Stimulated activated CD4-positive, alpha-beta T cell treated with anti-CD3 and anti-CD28 coated beads, Interleukin-12 subunit alpha, Interleukin-12 subunit beta, amount 100 ng/mL, for 24 hours (primary cell): ENCODE measurements at places on chromosomes 2 and 18.

DNA sequence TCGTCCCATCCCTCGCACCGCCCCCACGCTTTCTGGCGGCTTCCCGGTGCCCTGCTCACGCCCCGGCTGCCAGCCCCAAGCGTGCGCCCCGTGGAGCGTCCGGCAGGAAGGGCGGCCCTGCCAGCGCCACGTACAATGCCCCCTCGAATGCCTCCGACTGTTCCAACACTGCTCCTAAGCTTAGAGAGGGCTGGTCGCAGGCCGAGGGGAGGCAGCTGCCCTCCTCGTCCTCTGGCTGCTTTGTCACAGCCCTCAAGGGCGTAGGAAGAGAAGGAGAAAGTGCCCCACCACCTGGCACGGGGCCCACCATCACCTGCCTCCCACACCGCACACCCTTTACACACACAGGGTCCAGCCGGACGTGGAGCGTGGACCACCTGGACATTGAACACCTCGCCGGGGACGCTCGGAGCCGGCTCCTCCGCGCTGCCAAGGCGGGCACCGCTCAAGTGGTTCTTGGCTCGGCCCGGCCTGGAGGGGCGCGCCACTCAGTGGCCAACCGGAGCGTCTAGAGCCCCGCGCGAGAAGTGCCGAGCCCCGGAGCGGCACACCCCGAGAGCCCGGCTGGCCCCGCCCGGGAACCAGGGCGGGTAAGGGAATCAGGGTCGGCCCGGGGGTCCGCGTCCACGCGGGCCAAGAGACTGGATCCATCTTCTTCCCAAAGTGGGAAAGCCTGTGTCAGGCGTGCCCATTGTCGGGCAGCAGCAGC, 830 bp downstream of the DNER start:
- DNase-seq: no peak

DNA sequence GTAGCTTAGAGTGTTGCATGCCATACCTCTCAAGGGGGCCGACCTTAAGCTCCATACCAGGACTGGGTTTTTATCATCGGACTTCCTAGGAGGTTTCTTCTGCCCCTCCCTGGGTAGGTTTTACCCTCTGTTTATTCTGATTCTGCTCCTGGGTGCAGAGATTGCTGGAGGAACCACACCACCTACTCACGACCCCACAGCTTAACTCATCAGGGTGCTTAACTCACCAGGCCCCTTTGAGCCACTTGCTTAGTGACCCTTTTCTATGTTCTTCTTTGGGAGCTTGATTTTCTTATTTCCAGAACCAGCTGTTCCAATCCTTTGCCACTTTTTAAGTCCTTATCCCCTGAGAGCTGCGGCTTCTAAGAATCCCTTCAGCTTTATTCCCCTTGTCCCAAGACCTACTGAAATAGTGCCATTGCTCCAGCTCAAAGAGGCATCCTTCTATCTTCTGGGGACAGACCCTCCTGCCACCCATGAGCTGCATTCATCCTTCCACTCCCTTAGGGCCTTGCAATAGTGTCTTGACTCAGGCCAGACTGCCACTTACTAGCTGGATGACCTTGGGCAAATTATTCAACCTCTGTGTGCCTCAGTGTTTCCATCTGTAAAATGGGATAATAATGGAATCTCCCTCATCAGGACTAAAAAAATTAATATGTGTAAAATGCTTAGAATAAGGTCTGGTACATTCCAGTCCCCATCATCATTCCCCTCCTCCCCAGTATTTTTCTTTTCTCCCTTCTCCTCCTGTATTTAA, 5.8 kb downstream of the OXER1 start:
- DNase-seq: no peak

DNA sequence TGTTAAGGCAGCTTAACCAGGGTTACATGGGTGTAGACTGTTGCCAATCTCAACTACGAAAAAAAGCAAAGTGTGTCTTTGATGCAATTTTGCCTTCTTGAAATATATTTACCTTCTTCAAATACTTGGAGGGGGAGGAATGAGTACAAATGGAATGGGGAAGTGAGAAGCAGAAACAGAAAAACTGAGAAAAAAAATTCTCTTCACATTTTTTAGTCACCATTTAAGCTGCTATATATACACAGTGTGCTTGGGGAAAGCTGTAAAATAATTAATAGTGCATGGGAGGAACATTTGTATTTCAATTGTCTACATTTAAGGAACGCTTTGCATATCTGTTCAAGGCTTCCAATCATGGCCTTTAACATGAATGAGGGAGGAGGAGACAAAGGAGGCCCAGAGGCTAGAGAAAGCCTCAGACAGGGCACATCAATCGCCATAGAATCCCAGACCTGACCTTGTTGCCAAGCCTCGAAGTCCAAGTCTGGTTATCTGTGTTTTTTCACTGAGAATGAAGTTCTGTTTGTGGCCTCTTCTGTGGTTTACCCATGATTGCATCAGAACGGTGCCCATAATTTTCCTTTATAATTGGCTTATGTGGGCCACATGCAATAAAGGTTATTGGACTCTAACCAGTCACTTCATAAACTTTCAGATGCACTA, 158.6 kb downstream of the PIK3C3 start:
- DNase-seq: no peak

DNA sequence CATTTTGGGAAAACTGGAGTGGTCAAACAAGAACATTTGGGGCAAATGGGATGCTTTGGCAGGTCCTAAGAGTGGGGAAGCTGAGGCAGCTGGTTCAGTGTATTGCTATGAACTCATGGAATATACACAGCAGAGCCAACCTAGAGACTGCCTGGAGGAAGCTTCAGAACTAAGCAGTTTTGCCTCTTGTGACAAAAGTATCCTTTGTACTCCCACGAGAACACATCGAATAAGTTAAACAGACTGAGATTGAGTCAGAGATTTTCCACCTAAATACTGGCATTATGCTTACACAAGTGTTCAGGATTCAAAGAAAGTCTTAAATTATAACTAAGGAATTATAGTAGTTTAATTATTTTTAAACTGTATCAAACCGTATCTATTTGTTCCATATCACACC, 5.2 kb upstream of the ARMC9 start:
- DNase-seq: no peak

DNA sequence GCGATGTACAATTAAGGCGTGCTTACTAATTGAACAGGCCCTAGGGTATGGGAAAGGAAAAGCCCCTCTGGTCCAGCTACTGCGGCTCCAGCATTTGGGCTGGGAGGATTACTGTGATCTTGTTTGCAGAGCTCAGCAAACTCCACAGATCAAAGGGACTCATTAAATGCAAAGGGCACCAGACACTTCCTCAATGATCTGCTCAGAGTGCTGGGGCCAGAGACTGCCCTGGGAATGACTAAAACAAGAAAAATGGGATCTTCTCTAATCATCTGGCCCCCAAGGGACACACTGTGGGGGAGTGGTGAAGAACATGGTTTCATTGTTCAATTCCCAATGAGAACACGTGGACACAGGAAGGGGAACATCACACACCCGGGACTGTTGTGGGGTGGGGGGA, 85.0 kb downstream of the MARCHF4 start:
- DNase-seq: no peak

DNA sequence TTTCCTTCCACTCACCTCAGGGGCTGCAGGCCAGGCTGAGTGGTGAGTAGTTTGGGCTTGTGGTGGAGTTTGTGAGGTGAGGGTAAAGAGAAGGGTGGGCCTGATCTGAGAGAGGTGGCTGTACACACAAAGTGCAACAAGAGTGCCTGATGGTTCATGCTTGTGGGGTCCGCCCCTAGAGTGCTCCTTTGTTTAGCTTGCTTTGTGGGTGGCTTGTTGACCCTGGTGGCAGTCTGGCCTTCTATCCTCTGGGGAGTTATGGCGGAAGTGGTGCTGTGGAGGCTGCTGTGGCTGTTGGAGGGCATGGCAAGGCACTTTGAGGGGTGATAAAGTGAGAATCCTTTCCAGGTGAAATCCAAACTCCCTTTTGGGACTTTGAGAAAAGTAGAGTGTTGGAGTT, 10.6 kb downstream of the UBE2F start:
- no peak for DNase-seq

- DNase-seq: no peak
Observed at GRCh38 chr2:239149501-239149900, 251.3 kb downstream of the HDAC4 start.

GRCh38 chr2:885230-886071, 65.2 kb upstream of the SNTG2 start:
- no peak for DNase-seq

- DNase-seq: no peak
Observed at GRCh38 chr18:23619388-23619881, 33.1 kb upstream of the NPC1 start.

- no peak for DNase-seq
Observed at GRCh38 chr2:65922794-65923193, 490.4 kb upstream of the SPRED2 start.

DNA sequence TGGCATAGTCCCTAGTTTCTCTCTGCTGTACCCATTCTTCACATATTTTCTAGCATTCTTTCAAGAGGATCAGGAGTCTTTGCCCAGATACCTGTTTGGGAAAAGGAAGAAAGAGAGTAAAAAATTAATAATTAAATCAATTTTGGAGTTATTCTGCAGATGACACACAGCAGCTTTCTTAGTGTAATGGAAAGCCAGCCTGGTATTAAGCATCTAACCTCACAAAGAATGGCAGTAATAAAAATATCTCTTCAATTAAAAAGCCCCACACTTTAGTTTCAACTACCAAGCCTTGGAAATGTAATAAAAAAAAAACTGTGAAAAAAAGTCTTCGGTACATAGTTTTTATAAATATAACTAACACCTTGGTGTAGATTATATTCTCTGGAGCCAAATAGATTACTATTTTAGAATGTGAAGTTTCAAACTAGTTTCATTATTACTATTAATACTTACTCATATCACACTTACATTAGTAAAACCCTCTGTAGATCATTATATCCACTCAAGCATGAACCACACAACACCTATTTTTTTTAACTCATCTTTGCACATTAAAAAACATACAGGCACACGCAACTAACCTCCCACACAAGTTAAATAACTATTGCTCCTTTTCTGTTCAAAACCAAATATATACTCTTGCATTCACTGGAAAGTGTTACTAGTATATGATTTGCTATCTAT, 90.9 kb downstream of the GPD2 start:
- no peak for DNase-seq

DNA sequence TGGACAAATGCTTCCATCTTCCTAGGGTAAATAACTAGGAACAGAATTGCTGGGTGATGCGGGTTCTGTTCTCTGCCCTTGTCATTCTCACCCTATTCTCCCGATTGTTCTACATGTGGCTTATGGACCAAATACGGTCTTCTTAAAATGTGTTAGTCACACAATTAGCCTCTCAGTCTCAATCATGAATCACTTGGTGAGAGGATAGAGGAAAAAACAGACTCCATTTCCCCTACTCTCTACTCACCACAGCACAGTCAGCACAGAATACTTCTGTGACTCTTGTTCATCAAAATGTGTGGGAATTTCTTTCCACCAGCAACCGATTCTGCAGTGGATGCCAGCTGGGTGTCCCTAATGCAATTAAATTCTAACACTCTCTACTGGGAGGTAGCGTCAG, 125.2 kb downstream of the SH3BP4 start:
- DNase-seq: no peak

DNA sequence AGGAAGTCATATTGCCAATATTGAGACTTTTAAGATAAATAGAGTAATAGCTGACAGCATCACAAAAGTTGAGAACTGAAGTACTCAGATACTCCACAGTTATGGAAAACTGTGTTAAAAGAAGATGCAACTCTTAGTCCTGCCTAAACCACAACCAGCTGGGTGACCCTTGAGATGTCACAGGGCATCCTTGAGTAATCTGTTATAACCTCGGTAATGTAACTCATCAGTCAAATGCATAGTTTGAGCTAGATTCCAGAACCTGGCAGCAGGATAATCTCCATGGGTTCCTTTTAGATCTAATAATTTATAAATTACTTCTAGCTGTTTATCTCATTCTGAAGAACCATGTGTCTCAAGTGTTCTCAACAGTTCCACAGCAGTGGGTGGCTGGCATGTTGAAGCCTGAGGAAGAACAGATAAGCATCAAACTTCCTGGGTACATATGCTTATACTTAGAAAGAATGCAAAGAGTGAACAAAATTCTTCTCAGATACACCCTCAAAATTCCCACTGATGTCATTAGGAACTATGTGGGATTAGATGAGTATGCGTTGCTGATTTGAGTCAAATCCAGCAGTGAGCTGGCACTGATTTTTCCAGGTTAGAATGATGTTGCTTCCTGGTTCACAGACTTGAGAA, 304.1 kb upstream of the ERBB4 start:
- DNase-seq: no peak

- no peak for DNase-seq
Observed at GRCh38 chr2:196696423-196697079, 57.0 kb downstream of the CCDC150 start.

DNA sequence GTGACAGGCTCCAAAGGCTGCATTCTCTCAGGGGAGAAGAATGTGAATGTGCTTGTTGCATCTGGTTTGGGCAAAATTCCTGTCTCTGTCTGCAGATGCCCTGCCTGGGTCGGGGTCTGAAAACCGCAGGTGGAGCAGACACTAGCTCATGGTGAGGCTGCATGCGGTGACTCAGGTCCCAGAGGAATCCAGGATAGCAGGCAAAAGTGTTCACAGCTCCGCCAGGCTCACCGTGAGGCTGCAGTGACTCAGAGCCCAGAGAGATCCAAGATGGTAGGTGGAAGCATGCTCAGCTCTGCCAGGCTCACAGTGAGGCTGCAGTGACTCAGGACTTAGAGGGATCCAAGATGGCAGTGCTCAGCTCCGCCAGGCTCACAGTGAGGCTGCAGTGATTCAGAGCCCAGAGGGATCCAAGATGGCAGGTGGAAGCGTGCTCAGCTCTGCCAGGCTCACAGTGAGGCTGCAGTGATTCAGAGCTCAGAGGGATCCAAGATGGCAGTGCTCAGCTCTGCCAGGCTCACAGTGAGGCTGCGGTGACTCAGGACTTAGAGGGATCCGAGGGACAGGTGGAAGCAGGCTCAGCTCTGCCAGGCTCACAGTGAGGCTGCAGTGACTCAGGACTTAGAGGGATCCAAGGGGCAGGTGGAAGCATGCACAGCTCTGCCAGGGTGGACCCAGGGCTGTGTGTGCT, 200.5 kb downstream of the ACKR3 start:
- DNase-seq: no peak
